SW 1271 (cell line): ENCODE measurements at places on chromosomes 1 and 21.

- no peak for DNase-seq
Observed at GRCh38 chr1:23433122-23433521, 8.6 kb upstream of the TCEA3 start.

- no peak for DNase-seq
Observed at GRCh38 chr1:193216920-193217319, 30.5 kb upstream of the B3GALT2 start.

GRCh38 chr1:59265622-59266021, 31.3 kb upstream of the FGGY start:
- no peak for DNase-seq

GRCh38 chr1:117363571-117364048, 3.6 kb upstream of the MAN1A2 start:
- DNase-seq = no peak

DNA sequence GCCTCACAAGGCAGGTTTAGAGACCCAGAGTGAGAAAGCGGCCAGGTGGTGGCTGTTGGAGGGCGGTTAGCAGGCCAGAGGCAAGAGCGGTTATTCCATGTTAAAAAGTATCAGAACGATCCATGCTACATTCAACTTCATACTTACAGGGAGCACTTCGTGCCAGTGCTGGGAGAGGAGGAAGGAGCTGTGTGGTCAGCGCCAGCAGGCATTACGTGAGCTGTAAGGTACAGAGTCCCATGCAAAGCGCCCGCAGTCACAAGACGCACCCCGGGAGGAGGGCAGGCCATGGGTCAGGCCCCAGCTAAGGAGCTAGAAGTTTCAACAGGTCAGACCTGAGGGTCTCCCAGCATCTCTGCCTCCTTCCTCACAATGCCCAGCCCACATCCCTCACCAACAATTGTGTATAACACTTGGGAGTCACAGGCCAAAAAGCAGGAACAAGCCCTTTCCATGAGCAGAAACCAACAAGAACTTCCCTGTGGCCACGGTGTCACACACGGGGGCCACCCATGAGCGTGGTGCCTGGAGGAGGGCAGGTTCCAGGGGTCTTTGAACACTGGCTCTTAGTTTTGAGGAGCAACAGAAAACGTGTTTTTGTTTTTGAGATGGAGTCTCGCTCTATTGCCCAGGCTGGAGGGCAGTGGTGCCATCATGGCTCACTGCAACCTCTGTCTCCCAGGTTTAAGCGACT, 21.8 kb upstream of the GPR153 start:
- DNase-seq = no peak

DNA sequence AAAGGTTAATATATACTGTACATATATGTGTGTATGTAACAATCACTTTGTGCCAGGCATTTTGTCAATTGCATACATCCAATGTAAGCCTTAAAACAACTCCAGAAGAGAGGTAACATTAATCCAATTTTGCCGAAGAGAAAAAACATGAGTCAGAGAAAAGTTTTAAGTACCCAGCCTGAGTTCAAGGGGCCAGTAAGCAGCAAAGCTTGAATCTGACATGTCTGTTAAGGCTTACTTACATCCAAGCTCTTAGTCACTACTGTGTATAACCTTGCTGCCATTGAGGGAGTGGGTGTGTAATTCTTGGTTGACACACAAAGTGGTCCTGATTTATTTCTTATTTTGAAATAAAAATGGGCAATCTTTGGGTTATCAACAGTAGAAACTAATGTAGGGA, 360.4 kb upstream of the LYPLAL1 start:
- DNase-seq = no peak
